ENCODE measurements at places on chromosomes 7 and 10.

DNA sequence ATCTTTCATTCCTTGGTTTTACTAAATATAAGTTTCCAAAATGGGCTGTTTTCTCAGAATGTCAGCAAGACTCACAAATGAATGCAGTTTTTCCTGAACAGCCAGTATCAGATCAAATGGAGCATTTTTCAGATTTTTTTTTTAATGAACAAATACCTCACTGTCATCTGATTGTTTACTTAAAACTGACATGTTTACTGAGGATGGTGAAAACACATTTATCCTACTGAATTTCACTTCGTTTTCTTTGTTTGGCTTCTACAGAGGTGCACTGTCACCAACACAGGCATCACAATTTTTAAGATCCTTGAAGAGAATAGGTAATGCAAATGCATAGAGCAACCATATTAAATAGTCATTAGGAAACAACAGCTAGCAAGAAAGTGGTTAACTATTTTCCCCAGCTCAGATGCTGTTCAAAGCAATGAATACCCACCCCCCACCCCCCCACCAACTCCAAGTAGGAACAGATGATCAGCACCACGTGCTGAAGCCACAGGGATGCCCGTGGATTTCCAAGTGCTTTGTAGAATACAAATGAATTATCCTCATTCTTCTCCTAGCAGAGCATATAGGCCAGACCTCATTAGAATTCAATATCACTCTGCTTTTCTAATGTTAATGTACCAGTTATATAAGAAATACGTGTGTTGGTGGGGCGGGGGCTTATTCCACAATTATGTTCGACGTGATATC lies 205.9 kb downstream of the SKAP2 start:
- DNase-seq: no peak

GRCh38 chr7:155380221-155380861 lies 77.6 kb upstream of the EN2 start:
- DNase-seq: no peak

DNA sequence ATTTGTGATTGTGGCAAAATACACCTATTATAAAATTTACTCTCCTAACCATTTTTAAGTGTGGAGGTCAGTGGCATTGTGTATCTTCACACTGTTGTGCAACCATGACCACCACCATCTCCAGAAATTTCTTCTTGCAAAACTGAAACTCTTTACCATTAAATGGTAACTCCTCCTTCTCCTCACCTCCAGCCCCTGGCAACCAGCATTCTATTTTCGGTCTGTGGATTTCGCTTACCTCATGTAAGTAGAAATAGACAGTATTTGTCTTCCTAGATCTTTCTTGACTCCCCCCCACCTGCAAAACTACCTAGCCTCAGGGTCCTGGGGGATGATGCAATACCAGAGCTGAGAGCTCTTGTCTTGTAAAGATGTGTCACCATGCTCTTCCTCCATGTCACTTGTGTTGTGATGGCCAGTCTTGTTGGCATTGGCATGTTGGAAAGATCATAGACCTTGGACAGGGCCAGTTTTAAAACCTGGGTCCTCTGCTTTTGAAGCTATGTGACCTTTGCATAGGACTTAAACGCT lies 71.1 kb upstream of the EMX2 start:
- DNase-seq: no peak

GRCh38 chr10:110437761-110438341 lies 59.9 kb upstream of the DUSP5 start:
- no peak for DNase-seq
